Activated CD4-positive, alpha-beta T cell treated with anti-CD3 and anti-CD28 coated beads for 1 hour (primary cell): ENCODE measurements at places on chromosomes 7 and 10.

GRCh38 chr7:16594676-16595075 lies 50.9 kb downstream of the ANKMY2 start:
- no peak for DNase-seq

- DNase-seq = no peak
These were observed 18.4 kb downstream of the FXYD4 start for GRCh38 chr10:43389867-43390266.

DNA sequence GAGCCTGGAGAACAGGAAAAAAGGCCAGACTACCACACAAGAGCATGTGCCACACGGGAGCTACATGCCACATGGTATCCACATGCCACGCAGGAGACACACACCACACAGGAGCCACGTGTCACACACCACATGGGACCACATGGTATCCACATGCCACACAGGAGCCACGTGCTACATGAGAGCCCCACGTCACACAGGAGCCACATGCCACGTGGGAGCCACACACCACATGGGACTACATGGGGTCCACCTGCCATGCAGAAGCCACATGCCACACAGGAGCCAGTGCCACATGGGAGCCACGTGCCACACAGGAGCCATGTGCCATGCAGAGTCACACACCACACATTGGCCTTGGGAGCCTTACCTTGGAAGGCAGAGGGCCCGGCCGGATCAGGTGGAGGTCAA lies 244.4 kb upstream of the PPP2R2D start:
- no peak for DNase-seq

GRCh38 chr10:109647627-109648026 lies 275.7 kb downstream of the XPNPEP1 start:
- no peak for DNase-seq

- no peak for DNase-seq
These were observed 34.7 kb downstream of the GSDME start for GRCh38 chr7:24722386-24723177.

GRCh38 chr10:75540357-75540966 lies 109.0 kb downstream of the LRMDA start:
- no peak for DNase-seq

GRCh38 chr10:12587451-12587888 lies 238.1 kb downstream of the CAMK1D start:
- no peak for DNase-seq

DNA sequence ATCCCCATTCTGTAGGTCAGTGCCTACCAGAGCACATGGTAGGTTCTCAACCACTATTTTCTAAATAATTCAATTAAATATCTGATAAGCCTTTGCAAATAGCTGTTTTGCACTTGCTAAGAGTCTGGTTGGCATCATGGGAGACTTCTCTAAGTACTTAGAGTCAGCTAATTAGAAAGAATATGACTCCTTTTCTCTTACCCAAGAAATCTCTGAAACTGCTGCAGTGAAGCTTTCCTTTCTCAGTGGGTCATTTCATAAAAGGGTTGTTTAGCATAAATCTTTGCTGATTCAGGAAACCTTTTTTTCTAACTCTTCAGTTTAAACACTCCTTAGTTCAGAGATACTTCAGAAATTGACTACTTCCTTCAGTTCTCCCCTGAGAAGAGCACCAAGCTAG lies 438.9 kb downstream of the ADRA2A start:
- no peak for DNase-seq

DNA sequence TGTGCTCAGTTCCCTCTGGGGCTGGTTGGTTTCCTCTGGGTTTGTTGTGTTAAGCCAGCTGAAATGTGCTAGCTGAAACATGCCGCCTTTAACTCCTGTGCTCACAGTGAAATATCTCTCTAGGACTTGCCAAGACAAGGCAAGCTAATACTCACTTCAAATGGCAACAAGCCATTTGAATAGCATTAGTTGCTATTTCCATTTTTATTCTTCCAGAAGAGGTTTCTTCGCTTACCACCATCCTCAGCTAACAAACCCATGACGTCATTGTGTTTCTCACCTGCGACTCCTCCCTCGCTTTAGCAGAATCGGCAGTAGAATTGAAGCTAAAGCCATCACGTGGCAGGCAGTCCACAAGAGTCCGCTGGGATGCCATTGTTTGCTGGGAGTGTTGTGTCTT lies 61.3 kb downstream of the ZNF22 start:
- DNase-seq = no peak

GRCh38 chr10:62047960-62048383 lies 146.5 kb downstream of the ARID5B start:
- no peak for DNase-seq

DNA sequence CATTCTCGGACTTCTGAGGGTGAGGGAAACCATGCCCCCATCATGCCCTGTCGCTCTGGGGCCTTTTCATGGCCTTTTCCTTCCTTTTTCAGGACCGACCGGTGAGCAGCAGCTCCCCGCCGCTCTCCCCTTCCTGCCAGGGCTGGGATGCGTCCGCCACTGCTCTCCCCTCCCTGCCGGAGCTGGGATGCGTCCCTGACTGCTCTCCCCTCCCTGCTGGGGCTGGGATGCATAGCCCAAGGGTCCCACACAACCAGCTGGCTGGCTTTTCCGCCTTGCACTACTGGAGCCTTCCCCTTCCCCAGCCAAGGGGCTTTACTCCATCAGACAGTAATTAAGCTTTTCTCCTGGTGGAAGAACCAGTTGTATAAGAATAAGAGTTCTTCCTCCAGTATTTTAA lies 129.7 kb upstream of the COBL start:
- no peak for DNase-seq

GRCh38 chr7:108103558-108104298 lies 26.4 kb downstream of the LAMB4 start:
- DNase-seq = no peak

- DNase-seq = no peak
These were observed 720.5 kb downstream of the GRID1 start for GRCh38 chr10:85645926-85646711.

DNA sequence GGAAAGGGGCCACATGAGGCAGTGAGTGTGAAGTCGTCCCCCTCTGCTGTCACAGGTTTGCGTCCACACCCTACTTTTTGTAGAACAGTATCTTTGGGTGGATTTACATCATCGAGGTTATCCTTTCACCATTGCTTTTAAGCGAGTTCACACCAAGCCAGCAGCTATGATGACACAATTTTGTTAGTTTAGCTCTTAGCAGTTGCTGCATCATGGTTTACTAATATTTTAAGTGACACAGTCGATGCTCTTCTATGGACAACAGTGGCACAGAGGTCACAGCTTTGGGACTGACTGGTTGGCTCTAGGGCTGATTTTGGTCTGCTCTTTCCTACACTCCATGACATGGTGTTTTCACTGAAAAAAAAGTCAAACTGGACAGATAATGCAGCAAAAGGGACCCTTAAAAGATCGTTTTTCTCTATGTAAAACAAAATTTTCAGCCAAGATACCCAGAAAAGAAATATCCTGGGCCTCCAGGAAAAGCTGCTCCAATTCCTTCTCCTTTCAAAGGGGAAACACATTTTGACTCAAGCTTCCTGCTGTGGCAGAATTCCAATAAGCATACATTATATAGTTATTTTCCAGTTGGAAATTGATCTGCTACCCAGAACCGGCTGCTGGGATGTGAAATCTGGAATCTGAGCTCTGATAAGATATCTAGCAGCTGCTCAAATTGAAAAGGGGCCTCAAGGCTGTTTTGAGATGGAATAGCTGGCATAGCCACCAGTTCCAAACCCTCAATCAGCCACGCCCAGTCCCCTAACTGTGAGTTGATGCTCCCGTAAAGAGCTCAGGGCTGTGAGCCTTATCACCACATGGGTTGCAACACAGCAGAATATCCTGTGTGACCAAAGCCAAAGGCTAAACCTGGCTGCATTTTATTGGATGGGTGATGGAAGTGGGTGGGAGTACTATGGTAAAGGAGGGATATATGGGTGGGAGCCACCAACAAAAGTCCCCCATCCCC lies 114.2 kb downstream of the SMURF1 start:
- DNase-seq = no peak

DNA sequence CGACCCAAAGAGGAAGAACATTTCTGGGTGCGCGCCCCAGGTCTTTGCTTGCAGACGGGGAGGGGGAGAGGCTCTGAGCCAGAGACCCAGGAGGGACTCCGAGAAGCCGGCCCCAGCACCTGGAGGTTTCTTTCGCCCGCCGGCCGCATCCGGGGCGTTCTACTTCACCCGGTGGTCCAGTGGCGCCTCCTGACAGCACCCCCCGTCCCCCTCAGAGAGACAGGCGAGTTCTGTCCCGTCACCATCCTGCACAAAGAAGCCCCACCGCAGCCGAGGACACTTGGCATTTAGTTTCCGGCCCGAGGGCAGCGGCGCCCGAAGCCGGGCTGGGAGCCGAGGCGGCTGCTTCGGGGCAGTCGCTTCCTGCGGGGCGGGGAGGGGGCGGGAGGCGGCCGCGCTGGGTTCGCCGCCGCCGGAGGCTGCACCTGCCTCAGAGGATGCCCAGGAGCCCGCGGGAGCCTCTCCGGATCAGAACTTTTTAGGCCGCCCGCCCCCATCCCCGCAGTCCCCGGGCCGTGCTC lies at the start of gene TMEM178B:
Gene TMEM178B, plus strand, starts transcription at position 424 of the 521 bp plus-strand sequence.
- DNase-seq = no peak

DNA sequence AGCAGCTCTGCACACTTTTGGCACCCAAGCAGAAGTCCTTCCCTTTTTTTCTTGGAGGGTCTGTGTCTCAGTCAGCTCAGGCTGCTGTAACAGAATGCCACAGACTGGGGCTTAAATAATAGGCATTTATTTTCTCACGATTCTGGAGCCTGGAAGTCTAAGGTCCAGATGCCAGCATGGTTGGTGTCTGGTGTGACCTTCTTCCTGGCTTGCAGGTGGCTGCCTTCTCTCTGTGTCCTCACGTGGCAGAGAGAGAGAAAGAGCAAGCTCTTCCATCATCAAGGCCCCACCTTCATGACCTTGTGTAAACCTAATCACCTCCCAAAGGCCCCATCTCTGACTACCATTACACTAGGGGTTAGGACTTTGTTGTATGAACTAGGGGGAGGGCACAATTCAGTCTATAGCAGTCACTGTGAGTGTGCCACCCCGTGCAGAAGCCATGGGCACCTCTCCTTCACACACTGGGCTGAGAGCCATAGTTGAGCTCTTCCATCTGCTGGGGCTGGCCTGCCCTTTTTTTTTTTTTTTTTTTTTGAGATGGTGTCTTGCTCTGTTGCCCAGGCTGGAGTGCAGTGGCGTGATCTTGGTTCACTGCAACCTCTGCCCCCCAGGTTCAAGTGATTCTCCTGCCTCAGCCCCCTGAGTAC lies 80.3 kb downstream of the OAT start:
- DNase-seq = no peak

DNA sequence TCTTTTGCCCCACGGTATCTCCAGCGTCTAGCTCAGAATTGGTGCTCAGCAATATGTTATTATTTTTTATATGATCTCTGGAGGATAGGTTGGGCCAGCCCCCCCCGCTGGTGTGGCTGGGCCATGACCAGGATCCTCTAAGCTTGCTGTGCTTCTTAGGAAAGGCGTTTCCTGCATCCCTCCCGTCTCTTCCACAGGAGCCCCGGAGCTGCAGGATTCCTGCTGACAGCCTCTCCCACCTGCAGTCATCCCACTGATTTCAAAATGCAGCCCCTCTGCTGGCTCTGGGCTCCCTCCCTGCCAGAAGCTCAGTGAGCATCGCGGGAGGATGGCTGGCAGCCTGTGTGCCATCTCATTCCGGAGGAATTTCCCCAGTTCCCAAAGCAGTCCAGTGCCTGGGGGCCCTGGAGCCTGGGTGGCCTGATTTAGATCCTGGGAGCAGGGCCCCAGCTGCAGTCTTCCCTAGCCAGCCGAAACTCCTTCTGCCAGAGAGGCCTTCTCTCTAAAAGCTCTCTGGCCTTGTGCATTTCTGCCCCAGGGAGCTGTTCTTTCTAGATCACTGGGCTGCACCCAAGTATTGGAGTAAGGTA lies 21.8 kb upstream of the GOLGA7B start:
- no peak for DNase-seq
